ENCODE measurements at places on chromosomes 5 and 9.

GRCh38 chr9:82206490-82206889 lies 217.9 kb downstream of the SPATA31D1 start:
- no peaks in the 10 kb centered on the region for H3K27me3 ChIP-seq
- DNase-seq = no peak
- H3K4me3 ChIP-seq = no peak overlapping the region
- H3K36me3 ChIP-seq = no peaks in the 10 kb centered on the region
- H3K4me1 ChIP-seq = no peaks in the 10 kb centered on the region

DNA sequence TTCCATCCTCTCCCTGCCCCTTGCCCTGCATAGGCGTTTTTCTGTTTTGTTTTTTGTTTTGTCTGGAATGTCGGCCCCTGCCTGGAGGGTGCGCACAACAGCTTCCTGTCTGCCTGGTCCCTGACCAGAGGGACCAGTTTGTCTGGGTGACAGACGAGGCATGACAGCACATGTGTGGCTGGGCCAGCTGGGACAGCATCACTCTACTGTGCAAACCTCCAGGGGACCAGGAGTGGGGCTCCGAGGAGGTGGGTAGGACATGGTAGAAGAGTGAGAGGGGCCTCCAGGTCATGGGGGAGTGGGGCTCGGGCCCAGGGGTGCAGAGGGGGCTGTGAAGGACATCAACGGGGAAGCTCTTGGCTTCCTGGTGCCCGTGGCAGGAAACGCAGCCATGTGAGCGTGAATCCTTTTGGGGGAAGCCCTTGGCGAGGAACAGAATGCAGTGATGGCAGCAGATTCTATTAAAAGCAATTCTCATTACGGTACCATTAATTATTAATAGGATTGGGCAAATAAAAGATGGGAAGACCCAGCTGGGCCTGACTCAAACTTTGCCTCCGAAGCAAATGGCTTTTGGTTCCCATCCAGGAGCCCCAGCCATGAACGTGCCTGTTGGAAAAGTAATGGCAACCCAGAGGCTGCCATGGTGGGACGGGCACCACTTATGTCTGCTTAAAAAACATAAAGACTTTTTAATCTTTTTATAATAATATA lies 184.4 kb upstream of the IER5L start:
- no peak for DNase-seq
- no peaks in the 10 kb centered on the region for H3K36me3 ChIP-seq
- H3K27me3 ChIP-seq = no peaks in the 10 kb centered on the region

GRCh38 chr5:135953850-135954249 lies 933 bp downstream of the LECT2 start:
- DNase-seq = no peak
- H3K4me1 ChIP-seq = no peaks in the 10 kb centered on the region
- no peaks in the 10 kb centered on the region for H3K27me3 ChIP-seq
- H3K36me3 ChIP-seq = no peaks in the 10 kb centered on the region

DNA sequence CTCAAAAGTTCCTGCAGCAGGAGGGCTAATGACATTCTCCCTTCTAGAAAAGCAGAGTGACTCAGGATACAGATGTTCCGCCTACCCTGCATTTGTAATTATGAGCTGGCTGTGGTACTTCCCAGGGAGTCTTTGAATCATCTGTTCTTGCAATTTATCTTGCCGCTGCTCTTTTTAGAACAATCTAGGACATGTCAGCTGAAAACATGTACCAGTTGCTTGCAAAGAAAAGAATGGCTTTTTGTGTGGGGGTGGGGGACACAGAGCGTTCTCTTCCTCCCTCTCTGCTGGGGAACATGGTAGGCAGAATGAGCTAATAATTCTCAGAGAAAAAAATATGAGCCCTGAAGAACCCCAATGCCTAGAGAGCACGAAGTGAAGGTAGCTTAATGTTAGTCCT lies 51.7 kb upstream of the TUT7 start:
- H3K27ac ChIP-seq = no peak overlapping the region
- no peaks in the 10 kb centered on the region for H3K4me1 ChIP-seq
- H3K36me3 ChIP-seq = no peaks in the 10 kb centered on the region
- H3K4me3 ChIP-seq = no peak overlapping the region
- no peaks in the 10 kb centered on the region for H3K27me3 ChIP-seq
- DNase-seq = no peak

DNA sequence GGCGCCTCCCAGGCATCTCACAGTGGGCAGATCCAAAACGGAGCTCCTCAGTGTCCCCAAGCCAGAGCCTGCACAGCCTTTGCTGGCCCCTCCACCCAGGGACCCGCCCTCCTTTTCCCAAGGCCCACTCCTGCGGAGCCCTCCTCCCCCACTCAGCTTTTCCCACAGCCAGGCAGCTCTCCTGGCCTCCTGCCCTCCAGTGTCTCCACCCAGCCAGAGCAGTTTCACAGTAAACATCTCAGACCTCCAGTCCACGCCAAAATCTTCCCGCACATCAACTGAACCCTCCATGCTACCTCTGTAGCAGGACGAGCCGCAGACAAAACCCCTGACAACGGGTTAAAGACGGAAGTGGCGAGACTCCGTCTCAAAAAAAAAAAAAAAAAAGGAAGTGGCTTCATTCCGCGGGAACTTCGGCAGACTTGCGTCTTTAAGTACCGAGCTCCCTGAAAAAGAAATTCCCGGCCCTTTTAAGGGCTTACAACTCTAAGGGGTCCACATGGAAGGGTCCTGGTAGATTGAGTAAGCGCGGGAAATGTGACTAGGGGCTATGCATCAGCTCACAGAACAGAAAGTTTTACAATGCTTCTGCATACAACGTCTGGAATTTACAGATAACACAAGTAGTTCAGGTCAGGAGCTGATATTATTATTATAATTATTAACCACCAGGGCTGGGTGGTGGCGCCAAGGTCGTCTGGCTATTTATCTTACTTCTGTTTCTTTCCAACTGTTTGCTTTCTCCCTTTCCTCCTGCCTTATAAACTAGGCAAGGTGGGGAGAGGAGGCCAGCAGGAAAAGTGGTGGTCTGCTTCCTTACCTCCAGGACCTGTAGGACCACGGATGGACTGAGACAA lies 11.4 kb upstream of the GRIN1 start:
- no peaks in the 10 kb centered on the region for H3K27me3 ChIP-seq
- H3K36me3 ChIP-seq = no peaks in the 10 kb centered on the region
- H3K27ac ChIP-seq = no peak overlapping the region

GRCh38 chr5:68482199-68482598 lies 266.6 kb downstream of the PIK3R1 start:
- no peak overlapping the region for H3K4me3 ChIP-seq
- peaks cover 18% of the 10 kb centered on the region for H3K4me1 ChIP-seq
- no peak overlapping the region for H3K27ac ChIP-seq

DNA sequence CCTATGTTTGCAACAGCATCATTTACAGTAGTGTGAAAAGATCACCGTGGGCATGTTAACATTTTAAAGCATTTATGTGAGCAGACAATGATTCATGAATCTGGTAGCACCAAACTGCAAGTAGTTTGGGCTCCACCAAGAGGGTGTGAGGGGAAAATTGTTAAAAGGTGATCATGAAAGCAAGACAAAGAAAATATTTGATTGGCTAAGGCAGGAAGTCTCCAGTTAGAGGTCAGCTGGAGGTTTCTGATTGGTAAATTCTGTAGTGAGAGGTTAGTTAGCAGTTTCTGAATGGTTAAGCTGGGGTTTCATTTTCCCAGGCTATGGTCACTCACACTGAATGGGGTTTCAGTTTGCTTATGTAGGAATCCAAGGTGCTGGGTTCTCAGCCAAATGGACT lies 13.5 kb upstream of the DRD1 start:
- no peak overlapping the region for H3K4me3 ChIP-seq
- H3K36me3 ChIP-seq = no peaks in the 10 kb centered on the region
- H3K27ac ChIP-seq = no peak overlapping the region
- DNase-seq = no peak
- no peaks in the 10 kb centered on the region for H3K27me3 ChIP-seq
- no peaks in the 10 kb centered on the region for H3K4me1 ChIP-seq

DNA sequence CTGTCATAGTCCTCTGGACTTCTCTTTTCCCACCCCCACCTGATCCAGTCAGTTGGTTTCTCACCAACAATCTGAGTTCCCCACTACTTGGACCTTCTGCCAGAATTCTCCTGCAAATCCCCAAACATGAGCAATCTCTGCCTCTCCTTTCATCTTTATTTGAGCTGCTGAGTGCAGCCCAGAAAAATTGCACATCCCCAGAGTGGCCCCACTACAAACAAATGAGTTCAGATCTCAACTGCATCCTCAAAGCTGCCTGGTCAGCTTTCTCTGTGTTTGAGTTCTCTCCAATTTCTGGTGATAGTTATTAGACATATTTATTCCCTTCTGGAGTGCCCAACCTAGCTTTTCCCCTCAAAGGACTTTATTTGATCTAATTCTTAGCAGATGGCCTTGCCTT lies 102.2 kb downstream of the PSAT1 start:
- H3K4me3 ChIP-seq = no peak overlapping the region
- no peak overlapping the region for H3K27ac ChIP-seq
- H3K36me3 ChIP-seq = no peaks in the 10 kb centered on the region
- H3K4me1 ChIP-seq = no peaks in the 10 kb centered on the region
- no peaks in the 10 kb centered on the region for H3K27me3 ChIP-seq
- DNase-seq = no peak

DNA sequence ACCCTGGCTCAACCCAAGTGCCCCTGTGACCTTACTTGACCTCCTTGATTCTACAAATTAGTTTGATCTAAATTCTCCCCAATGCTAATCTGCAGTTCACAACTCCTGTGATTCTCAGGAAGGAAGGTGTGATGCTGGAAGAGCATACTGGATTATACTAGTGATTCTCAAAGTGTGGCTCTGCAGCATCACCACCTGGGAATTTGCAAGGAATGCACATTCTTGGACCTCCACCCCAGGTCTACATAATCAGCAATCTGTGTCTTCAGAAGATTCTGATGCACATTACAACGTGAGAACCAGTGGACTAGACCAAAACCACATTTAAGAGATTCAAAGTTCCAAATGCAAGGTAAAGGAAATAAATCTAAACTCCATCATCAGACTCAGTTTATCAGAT lies 198.6 kb downstream of the AGTPBP1 start:
- H3K4me3 ChIP-seq = no peak overlapping the region
- no peaks in the 10 kb centered on the region for H3K36me3 ChIP-seq
- no peak for DNase-seq
- peaks cover 5% of the 10 kb centered on the region for H3K4me1 ChIP-seq

DNA sequence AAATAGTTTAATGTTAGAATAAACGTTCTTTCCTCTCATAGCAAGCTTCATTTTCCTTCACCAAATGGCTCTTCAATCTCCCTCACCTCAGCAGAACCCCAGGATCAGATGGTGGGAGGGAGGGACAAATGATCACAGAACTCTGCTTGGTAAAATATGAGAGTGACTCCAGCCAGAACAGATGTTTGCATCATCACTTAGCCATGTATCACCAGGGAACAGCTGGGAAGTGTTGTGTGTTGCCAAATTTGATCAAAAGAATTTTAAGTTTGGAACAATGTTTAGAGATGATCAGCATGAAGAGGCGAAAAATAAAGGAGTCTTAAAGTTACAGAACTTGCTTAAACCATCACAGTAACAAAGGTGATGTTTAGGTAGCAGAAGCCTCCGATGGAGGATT lies 115.7 kb downstream of the FRMD3 start:
- H3K4me3 ChIP-seq = no peak overlapping the region
- H3K27ac ChIP-seq = no peak overlapping the region
